Stimulated activated CD4-positive, alpha-beta T cell treated with anti-CD3 and anti-CD28 coated beads, Interleukin-4, amount 100 ng/mL, for 24 hours (primary cell): ENCODE measurements at places on chromosomes 4 and X.

DNA sequence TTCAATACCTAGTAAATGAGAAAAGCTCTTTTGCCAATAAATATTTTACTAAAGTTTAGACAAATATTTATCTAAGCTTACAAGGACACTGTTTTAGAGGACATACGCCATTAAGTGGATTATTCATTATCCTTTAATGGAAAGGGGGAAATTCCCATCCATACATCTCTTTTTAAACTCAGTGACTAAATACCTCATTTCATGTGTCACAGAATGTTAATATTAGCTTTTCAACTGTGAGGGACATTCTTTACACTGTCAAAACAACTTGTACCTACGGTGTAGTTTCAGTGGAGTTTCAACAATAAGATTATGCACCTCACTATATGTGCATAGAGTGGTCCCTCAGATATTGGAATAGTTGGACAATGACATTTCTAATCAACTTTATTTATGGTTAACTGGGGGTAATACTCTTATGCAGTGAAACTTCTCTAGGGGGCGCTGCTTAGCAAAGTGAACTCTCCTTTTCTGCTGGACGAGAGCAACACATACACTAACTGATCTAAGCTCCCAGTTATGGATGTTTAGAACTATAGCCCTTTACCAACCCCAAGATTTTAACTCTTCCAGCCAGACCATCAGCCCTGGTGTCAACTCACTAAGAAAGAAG lies 9.7 kb downstream of the HS6ST2 start:
- DNase-seq = no peak

DNA sequence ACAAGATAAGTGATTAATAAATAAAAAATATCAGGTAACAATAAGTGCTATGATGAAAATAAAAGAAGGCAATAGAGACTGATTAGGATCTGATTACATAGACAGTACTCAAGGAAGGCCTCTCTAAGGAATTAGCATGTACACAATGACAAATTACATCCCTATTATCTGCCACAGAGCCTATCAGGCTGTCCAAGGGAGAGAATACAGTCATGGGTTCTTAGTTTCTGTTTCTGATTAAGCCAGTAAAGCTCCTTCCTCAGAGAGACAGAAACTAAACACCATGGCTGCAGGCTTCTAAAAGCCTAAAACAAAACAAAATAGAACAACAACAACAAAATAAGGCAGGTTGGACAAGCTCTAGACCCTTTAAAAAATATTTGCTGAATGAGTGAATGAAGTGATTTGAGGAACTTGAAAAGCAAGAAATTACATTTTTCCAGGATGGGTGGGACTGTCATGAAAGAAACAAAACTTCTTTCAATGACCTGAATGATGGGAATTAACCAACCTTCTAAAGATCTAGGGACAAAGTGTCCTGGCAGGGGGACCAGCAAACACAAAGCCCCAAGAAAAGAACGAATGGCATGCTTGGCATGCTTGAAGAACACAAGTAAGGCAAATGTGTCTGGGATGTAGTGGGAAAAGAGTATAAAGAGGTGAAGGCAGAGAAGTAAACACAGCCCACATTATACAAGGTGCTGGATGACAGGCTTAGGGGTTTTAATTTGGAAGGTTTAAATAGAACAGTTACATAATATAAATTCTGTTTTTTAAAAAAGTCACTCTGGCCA lies 44.1 kb downstream of the NAA11 start:
- DNase-seq = no peak

DNA sequence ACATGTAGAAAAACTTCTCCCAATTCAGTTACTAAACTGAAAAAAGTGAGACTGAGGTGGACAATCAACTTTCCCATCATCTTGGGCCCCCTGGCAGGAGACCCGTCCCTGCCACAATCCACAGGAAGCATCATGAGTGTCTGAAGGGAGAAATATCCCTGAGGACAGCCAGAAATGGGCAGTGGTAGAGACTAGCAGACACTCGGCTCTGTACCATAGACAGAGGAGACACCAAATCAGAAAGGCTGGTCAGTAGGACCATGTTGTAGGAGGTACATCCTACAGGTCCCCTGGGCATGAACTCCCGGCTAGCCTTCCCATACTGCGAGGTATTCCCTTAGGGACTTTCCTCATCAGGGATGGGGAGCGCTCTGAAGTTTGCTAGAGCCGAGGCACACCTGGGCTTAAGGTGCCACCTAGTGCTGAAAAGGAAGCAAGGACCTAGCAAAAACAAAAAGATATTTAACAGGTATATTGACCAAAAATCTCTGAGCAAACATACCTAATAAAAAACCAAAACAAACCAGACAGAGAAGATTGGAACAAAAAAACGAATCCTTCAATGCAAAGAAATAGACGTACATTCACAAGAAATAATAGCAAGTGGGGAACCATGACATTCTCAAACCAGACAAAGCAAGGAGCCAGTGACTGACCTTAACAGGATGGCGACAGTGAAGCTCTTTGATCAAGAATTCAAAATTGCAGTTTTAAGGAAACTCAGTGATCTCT lies 55.6 kb downstream of the HAUS3 start:
- no peak for DNase-seq

GRCh38 chr4:110492522-110492921 lies 16.6 kb downstream of the ENPEP start:
- DNase-seq = no peak

- DNase-seq = no peak
Observed at GRCh38 chr4:75327804-75328512, 186.2 kb downstream of the RCHY1 start.
